ENCODE measurements at places on chromosomes 2 and 18. TPM values are rescaled to one million over a fixed set of nuclear protein-coding genes. Genes with fewer than 3 reads are reported as not detected.
A peak's percentile ranks its signal among the peaks of the same experiment; 100 is the strongest.

PRADC1 gene
- total RNA-seq: 30.8 TPM

- DNase-seq: no peak
Measured at GRCh38 chr2:240509667-240510512, 47.9 kb downstream of the ANKMY1 start.

DNA sequence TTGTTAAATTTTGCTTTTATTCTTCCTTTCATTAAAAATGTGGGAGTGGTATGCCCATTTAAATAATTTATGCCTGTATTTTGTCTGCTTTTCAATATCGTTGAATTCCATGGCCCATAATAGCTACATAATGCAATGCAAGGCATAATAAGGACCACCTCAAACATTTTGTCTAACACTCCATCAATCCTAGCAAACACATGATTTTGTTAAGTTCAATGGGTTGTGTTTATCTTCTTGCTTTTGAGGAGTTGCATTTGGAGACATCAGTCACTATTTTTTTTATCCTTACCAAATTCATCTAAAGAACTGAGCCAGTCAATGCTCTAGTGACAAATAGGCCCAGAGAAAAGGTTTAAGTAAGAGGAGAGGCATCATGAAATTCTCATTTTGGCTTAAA lies 145.5 kb downstream of the ZNF385B start:
- DNase-seq: no peak

RGPD4 gene
- not detected for total RNA-seq

DNA sequence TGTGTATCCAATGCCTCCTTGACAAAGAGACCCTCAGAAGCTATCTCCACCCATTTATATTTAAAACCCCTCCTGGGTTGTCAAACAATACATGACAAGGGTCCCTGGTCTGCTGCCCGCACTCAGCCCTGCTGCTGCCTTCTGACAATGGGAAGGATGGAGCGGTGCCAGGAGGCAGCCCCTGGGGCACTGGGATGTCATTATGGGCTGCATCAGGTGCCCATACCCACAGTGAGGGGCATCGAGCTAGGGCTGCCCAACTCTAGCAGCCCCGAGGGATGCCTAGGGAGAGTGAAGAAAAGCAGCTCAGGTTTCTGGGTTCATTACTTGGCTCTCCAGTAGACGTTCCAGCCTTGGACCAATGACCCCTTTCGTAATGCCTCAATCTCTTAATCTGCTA lies 301.7 kb downstream of the ALK start:
- DNase-seq: no peak

LIMS3 gene
- 0.42 TPM for total RNA-seq

G6PC2 gene
- not detected for total RNA-seq

DNA sequence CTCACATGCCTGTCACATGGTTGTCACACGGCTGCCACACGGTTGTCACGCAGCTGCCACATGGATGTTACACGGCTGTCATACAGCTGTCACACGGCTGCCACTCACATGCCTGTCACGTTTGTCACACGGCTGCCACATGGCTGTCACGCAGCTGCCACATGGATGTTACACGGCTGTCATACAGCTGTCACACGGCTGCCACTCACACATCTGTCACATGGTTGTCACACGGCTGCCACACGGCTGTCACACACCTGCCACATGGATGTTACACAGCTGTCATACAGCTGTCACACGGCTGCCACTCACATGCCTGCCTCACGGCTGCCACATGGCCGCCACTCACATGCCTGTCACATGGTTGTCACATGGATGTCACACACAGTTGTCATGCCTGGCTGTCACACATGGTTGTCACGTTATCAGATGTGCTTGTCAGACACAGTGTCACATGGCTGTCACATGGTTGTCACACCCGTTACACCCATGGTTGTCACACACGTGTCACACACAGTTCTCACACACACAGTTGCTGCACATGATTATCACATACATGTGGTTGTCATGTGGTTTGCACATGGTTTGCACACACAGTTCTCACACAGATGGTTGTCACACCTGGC lies 19.4 kb downstream of the KCNG2 start:
- no peak for DNase-seq

DNA sequence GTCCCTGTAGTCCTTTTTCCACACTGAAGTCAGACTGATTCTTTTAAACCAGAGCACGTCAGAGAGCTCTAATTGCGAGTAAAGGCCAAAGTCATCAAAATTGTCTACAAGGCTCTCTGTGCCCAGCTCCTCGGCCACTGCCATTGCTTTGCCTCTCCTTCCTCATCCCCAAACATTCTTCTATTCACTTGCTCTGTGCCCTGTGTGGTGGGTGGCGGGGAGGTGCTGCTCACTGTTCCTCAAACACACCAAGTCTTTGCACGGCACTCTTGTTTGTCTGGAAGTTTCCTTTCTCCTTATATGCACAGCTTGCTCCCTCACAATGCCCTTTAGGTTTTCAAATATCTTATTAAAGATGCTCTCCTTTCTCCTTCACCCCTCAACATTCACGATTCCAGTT lies 100.1 kb upstream of the FSHR start:
- no peak for DNase-seq

DNA sequence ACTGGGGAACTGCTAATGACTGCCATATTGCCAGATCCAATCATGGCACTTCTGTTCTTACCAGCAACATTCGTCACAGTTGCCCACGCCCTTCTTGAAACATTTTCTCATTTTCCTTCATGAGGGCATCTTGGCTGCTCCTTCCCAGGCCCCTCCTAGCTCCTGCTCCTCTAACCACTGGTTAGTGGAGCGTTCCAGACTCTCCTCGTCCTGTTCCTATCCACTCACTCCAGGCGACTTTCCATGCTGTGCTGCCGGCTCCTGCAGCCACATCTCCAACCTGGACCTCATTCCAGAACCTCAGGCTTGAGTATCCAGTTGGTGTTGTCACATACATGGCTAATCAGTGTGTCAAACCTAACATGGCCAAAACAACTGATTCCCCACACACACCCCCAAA lies 1.3 kb upstream of the ADI1 start:
- DNase-seq: no peak

DNA sequence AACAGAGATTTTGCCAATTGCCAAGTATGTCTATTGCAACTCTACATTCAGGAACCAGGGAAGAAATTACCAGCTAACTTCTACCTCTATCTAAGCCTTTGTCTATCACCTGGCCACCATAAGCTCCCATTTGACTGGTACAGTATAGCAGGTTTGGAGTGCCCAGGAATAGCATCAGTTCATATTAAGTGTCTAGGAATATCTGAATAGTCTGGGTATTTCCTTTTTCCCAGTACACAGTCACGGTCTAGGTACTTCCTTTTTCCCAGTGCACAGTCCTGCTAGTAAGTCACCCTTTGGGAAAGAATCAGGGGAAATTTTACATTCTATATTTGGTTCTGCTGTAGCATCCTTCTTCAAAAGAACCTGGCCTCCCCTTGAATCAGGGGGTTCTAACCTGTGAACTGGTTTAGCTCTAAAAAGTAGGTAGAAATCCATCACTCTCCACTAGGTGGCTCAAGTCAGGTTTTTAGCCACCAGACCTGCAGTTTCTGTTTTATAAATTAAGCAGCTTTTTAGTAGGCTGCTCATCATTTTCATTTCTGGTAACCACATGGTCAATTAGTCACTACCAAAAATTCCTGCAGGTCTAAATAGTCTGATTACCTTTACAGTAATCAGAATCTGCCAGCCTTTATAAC lies 49.3 kb upstream of the DNAJC10 start:
- no peak for DNase-seq

GRCh38 chr2:7031547-7032245 lies 114.5 kb downstream of the RNF144A start:
- DNase-seq: peak; percentile 51

CTAGE1 gene
- not detected for total RNA-seq

- peak; percentile 54 for DNase-seq
Measured at GRCh38 chr2:238169048-238169707, 10.4 kb downstream of the ERFE start.

CXCR4 gene
- total RNA-seq: 6.5 TPM

Data from Daoy (cell line).